Renal cortex interstitium (tissue), 15 donors: ENCODE measurements at places on chromosomes 4 and X. TPM values are rescaled to one million over a fixed set of nuclear protein-coding genes. Genes with fewer than 3 reads are reported as not detected.
A peak's percentile ranks its signal among the peaks of the same experiment; 100 is the strongest.

DNA sequence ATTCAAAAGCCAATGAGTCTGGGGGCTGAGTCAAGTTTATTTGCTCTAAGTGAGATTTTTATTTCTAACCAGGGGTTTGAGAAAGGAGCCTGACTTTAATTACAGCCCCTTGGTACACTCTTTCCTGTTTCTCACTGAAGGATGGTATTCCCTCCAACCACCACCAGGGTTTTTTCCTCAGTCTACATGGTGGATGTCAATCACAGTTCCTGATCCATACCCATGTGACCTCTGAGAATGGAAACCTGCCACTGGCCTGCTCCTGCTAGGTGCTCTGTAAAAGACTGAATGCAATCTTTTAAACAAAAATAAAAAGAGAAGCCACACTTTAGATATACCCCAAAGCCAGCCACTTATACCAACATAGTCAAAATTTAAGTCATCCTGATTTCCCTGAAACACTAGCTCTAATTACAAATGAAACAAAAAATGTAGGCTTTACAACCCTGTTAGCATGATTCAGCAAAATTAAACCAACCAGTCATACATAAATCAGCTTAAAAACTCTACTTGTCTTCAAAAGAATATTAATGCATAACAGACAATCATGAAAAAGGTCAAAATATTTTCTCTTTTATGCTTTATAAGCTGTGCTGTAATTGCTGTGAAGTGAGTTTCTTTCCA is 112.1 kb upstream of the NWD2 start:
- DNase-seq = no peak

DNA sequence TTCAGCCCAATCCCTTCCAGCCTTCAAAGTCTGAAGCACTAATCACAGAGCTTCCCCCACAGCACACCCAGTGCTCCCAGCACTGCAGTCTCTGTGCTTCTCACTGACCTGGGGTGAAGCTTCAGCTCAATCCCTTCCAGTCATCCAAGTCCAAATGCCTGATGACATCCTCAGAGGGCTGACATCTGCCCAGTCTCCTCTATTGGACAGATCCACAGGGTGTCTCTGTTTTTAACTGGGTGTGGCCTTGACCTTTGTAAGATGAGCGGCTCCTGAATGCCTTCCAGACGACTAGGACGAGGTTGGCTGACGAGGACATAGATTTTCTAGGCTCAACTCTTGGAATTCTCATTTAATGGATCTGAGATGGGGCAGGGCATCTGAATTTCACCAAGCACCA is 7.6 kb upstream of the SLC2A9 start:
- DNase-seq = no peak

GRCh38 chrX:44514272-44514671 is 28.4 kb downstream of the FUNDC1 start:
- no peak for DNase-seq

DNA sequence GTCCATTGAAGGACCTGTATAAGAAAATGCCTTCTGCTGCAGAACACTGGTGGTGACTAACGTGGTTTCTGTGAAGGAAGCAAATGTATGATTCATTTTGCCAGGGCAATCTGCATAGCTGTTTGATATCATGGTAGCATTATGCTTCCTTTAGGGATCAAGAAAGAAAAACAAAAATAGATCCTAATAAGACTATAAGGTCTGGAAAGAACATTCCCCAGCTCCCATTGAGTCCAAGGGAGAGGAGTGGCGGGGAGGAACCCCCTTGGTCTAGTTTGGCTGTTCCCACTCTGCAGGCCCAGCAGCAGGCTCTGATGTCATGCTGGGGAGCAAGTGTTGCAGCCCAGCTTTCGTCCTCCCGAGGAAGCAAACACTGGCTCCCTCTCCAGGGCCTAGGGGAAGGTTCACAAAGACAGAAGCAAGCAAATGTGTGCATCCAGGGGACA is 154.5 kb upstream of the GALNT7 start:
- DNase-seq = no peak

- no peak for DNase-seq
These were observed 41.3 kb downstream of the RBMX start for GRCh38 chrX:136839196-136839595.

DNA sequence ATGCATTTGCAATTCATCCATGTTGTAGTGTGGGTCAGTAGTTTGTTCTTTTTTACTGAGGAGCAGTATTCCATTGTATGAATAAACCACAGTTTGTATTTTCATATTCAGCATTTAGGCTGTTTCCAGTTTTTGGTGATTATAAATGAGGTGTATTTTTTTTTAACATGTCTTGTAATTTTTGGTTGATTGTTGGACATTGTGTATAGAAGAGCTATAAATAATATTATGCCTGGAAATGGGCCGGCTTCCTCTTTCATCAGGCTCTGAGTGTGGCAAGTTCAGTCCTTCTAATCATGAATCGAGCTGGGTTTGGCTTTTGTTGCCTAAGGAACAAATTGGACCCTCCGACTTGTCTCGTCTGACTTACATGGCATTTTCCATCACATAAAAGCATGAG is 115.7 kb downstream of the PSAPL1 start:
- no peak for DNase-seq

GRCh38 chr4:169115897-169116254 is 105.8 kb upstream of the CBR4 start:
- DNase-seq = no peak

DNA sequence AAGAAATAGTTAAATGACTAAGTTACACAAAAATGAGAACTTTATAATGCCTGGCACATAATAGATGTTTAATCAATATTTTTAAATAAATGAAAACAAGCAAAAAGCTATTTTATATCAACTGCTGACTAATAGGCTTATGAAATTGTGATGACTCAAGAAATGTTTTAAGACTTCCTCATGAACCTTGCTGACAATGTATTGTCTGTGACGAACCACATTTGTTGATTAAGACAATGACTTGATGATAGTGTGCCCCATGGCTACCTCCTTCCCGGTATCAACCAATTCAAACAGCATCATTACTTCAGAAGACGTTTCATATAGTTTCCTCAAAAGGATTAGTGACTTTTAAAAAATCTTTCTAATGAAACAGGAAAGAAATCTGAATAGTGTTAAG is 7.9 kb downstream of the CXCL6 start:
- no peak for DNase-seq

GRCh38 chrX:47030339-47030738 is 47.9 kb upstream of the RGN start:
- peak; percentile 28 for DNase-seq

DNA sequence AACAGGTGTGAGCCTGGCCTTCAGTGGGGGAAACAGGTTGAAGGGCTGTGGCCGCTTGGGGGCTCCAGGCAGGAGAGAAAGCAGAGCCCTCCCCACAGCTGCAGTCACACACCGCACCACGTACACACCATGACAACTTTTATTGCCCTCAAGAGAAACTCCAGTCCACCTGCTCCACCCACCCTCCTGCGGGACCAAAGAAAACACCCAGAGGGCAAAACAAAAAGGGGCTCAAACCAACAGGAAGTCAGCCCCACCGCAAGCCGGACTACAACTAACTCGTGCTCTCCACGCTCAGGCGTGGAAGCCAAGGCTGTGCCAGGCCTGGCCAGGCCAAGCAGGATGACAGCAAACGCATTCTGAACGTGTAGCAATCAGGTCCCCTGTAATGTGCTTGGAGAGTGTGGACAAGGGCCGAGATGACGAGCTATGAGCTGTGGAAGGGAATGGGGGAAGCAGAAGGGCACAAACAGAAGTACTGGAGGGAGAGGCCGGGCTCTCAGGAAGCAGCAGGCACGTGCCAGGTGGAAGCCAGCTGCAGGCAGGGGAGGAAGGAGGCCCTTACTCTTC is 12.7 kb downstream of the SLC6A8 start:
- DNase-seq = no peak

GRCh38 chr4:212438-213188 is 88.3 kb downstream of the ZNF718 start:
- peak; percentile 67 for DNase-seq

DNA sequence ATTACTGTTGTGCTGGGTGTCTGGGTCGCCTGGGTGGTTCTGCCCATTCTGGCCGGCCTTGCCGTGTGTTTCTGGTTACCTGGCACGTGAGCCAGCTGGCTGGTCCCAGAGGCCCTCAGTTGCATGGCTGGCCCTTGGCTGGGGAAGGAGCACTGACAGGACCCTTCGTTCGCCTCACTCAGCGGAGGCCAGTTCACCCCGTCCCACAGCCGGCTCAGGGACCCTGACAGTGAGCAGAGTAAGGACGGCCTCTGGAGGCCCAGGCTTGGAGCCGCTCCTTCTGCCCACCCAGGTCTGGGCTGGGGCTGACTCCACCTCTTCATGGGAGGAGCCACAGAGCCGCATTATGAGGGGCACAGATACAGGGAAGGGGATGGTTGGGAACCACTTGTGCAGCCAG is 20.3 kb upstream of the HGFAC start:
- DNase-seq = no peak

DNA sequence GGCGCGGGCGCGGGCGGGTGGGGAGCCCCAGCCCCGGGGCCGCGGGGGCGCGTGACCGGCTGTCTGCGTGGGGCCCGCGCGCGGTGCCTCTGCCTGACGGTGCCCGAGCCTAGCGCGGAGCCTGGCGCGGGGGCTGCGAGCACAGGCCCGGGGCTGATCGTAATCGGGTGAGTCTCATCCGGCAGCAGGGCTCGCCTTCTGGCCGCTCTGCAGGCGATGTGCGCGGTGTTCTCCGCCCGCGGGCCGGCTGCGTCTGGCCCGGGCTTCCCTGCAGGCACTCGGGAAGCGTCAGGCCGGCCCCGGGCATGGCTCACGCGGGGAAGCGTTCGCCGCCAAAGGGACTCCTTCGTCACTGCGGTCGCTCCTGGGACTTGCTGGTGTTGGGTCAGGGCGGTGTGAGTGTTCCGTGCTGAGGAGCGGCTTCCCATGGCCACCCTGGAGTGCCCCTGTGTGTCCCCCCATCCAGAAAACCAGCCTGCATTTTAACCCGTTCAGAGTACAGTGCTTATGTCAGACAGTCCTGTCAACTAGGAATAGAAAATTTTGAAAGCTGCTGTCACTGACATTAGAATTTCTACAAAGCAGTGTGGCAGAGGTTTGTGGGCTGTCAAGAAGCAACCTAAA is 40.6 kb downstream of the FAM149A start:
- DNase-seq = no peak

DNA sequence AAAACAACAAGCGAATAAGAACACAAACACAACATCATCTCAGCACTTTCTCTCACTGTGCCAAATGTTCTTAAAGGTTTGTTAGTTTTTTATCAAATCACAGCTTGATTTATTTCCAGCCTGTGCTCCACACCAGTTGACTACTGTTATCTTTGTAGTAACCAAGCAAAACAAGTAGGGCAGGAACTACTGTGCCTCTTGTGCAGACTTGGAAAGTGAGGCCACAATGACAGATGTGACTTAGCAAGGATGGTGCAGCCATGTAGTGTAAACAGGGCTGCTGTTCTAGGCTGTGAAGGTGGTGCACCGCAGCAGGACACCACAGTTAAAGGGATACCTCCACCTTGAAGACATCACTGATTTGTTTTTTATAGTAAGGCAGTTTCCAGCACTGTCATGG is 170.0 kb downstream of the IL1RAPL1 start:
- DNase-seq = no peak

DNA sequence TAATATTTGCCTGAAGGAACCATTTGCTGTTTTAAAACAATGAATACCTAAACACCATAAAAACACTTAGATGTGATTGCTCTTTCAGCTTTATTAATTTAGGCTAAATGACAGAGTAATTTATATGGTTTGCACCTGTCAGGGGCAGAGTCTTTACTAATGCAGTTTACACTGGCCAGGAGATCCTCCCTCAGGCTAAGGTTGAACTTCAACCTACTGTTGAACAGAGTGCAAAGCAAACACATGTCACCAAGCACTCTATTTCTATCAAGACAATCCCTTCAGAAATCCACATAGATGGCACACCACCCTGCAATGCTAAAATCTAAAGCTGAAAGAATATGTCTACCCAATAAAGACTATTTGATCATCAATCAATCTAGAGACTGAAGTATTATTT is 147.3 kb downstream of the KLHL13 start:
- DNase-seq = no peak

- no peak for DNase-seq
These were observed 1061.9 kb downstream of the ARAP2 start for GRCh38 chr4:35182451-35182850.

- no peak for DNase-seq
These were observed 99.2 kb upstream of the ARSJ start for GRCh38 chr4:114078636-114079035.

- DNase-seq = no peak
These were observed 105.3 kb upstream of the NKX1-1 start for GRCh38 chr4:1511441-1512041.

- no peak for DNase-seq
These were observed 77.6 kb downstream of the FAAH2 start for GRCh38 chrX:57364145-57364544.

DNA sequence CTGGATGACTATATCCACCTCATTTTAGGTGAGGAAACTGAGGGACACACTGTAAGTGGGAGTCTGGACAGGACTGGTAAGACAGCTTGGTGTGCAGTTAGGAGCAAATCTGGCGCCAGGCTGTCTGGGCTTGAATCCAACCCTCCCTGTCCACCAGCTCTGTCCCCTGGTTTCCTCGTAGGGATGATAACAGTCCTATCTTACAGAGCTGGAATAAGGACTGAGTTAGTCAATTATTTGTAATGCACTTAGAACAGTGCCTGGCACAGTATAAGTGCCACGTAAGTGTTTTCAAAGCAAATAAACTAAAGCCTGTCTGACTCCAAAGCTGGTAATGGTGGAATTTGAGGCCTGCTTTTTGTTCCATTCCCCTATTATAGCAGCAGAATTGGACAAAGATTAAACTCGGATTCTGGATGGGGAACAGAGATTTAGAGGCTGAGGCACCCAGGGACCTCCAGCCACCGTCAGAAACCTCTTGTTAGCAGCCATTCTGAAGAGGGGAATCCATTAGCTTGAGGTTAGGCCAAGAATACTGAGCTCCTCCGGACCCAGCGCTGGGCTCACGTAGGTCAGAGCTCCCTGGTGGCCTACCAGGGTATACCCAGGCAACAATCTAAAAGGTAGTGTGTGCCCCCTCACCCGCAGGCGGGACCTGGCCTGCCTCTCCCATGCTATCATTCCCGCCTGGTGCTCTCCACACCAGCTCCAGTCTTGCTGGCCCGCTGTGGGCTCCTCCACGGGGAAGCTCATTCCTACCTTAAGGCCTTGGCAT is 102.1 kb downstream of the UCHL1 start:
- DNase-seq = no peak

GRCh38 chr4:38804654-38805295 is at the start of gene TLR1:
Gene TLR1 (minus strand): TSS chr4:38804791. CDS start chr4:38798831, 5,960 bp downstream.
- peak; percentile 50 for DNase-seq

Gene VCX3A
- polyA plus RNA-seq = not detected

Gene DNAAF6
- polyA plus RNA-seq = 0.25 TPM

Gene HMX1
- not detected for polyA plus RNA-seq

Gene NWD2
- 0.31 TPM for polyA plus RNA-seq

Gene GPM6B
- polyA plus RNA-seq = 21.8 TPM

Gene SSX3
- polyA plus RNA-seq = not detected

Gene BEX2
- 78.9 TPM for polyA plus RNA-seq

Gene TLL1
- 1.6 TPM for polyA plus RNA-seq

Gene CT45A1
- polyA plus RNA-seq = not detected

Gene NAA10
- polyA plus RNA-seq = 77.5 TPM

Gene MGAT4D
- polyA plus RNA-seq = not detected

Gene TMEM31
- 0.85 TPM for polyA plus RNA-seq
